ENCODE measurements at places on chromosomes 4 and X.

DNA sequence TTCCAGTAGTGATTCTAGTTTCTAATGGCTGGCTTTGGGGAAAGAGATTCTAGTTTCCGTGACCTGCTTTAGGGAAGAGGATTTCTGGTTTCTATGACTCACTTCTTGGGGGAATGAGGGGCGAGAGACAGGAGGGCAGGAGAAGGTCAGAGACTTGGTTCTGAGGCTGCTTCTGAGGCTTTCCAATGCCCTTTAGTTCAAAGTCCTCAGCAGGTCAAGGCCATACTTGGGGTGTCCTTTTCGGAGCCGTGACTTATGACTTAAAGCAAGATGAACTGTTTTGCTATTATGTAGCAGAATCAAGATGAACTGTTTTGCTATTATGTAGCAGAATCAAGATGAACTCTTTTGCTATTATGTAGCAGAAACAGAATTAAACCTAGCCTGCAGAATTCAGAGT is 52.2 kb upstream of the TLR3 start:
- DNase-seq = no peak

GRCh38 chr4:82360298-82361177 is 13.3 kb downstream of the HNRNPD start:
- DNase-seq = peak; percentile 49

DNA sequence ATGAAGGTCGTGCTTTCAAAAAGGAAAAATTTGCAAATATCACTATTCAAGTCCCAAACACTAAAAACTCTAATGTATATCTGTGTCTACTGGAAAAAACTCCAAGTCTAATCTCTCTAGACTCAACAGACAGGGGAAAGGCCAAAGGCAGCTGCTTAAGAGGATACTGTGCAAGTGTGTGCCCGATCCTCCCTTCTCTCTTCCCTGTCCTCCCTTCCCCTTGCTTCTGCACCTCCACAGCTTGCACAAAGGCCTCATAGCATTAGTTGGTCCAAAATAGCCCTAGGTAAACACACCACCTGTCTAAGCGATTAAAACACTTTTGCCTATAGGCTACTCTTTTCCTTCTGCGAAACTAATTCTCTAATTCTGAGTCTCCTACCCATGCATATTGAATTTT is 10.6 kb downstream of the C4orf54 start:
- DNase-seq = no peak

GRCh38 chrX:112786076-112786475 is 54.6 kb downstream of the AMOT start:
- no peak for DNase-seq

GRCh38 chr4:3816983-3817960 is 51.1 kb downstream of the ADRA2C start:
- no peak for DNase-seq

DNA sequence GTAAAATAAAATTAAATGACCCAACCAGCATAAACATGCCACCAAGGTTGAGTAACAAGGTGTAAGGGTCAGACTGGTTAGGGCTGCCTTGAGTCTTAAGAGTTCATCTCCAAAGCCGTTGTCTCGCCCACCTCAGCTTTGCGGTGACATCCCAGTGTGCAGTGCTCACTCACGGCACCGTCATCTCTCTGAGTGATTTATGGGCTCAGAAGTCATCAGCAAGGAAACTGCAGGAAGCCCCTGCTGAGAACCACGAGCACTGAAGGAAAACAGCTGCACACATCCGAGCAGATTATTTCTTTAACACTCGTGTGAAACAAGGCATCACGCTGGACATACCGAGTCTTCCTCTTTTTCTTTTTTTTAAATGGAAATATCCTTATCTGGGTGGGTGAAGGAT is 411.1 kb downstream of the TRIML1 start:
- DNase-seq = no peak

- no peak for DNase-seq
Measured at GRCh38 chr4:168839758-168840391, 170.2 kb downstream of the CBR4 start.

DNA sequence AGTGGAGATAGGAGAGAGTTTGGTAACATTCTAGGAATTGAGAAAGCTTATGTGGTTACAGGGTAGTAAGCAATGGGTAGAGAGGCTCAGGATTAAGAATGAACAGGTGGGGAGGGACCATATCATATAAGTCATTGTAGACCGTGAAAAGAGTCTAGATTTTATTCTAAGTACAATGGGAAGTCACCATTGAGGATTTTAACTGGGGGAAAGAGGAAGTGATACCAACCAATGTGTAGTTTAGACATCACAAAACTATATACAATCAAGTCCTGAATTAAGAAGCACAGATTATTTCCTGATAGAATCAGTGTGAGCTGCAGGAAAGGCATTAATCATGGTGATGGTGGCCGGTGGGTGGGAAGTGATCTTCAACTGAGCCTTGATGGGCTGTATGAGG is 178.3 kb upstream of the ZIC3 start:
- no peak for DNase-seq

DNA sequence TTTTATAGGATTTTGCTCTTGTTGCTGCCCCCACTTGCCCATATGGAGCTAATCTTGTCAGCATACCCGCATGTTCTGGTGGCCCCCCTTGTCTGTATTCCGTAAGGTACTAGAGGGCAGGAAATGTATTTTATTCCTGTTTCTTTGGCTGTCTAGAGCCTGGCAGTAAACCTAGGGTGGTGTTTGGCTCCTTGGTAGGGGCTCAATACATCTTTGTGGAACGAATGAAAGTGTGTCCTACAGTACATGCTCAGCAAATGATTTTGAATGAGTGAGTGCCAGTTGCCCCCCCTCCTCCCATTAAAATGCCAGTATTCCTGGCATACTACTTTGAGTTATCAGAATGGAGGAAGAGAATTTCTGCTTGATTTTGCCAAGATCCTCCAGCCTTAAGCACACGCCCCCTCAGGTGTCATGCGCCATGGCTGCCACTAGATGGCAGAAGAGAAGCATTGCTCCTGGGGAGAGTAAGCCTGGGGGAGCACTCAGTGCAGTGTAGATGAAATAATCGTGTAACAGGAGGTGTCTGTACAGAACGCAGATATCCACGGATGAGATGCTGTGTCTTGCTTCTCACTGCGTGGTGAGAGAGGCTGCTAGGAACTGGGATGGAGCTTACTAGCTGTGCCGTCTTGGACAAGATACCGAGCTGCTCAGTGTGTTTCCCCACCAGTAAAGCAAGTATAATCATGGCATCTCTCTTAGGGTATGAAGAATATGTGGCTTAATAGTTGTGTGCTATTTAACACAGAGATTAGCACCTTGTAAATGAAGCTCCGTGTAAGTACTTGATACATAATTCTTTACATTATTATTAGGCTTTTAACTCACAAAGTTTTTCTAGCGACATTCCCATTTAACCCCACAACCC is 17.2 kb upstream of the RNF212 start:
- peak; percentile 79 for DNase-seq

GRCh38 chrX:38985375-38985774 is 184.1 kb downstream of the MID1IP1 start:
- peak; percentile 18 for DNase-seq

GRCh38 chrX:51215266-51215665 is 117.4 kb upstream of the NUDT10 start:
- no peak for DNase-seq

- DNase-seq = no peak
Measured at GRCh38 chrX:109880629-109881028, 122.3 kb upstream of the TMEM164 start.

DNA sequence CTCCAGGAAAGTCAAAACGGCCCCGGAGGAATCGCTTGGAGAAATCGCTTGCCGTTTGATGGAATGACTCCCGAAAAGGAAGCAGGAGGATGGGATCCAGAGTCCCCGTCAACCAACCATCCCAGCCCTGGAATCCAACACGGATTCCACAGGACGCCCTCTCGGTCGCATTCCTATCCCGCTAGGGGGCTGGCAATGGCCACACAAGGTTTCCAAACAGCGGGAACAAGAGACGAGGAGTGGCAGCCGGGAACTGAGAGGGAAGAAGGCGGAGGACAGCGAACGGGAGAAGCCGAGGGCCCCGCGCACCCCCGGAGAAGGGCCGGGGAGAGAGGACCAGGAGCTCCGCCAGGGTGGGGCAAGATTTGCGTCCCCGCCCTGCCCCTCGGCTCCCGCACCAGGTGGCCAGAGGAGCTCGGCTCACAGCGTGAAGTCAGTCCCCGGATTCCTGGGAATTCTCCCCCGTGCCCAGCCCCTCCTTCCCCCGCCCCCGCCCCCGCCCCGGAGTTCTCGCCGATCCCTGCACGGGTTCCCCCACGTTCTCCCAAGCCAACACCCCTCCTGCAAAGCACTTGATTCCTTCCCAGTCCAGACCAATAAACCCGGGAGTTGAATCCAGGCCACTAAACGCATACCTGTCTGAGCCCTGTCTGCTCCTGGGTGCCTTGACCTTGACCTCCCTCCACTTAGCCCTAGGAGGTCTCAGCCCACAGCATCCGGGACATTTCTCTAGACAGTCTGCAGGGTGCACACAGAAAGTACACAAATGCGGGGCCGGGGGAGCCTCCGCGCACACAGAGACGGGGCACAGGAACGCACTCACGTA is 1.4 kb downstream of the PDZD4 start:
- no peak for DNase-seq

DNA sequence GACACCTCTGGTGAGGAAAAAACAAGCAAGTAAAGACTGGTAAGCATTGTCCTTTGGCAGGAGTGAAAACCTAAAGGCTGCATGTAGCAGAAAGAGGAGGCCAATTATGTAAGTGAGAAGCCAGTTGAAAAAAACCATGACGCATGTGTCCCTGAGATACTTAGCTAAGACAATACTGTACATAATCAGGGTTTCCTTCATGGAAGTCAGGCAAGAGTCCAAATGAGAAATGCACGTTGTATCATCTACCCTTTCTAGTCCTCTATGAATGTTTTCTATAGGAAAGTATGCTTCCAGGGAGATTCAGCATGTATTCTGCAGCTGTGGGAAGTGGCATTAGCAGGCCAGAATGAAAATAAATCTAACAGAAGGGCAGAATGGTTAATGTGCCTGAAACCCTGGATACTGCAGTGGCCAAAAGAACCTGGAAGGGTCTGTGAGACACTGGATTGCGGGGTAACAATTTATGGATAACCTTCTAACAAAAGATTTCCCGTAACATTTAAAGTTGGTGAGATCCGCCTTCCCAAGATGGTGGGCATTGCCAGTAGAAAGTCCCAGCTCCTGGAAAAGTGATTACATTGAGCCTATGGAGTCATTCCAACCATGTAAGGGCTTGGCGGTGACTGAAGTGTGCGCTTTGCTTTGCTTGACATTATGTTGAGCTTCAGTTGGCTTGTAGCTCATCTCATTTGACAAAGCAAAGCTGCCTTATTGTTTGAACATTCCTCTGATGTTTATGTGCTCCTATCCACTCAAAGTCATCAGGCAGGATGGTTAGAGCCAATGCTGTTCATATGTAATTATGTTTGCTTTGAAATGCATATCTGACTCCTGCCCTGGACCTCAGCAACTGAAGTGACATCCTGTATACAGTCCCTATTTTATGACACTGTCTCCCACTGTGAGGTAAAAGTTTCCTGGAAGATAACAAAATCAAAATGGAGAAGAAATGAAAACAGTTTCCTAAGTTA is 200.4 kb downstream of the ARHGAP24 start:
- DNase-seq = no peak

GRCh38 chrX:155767051-155767875 is 113.9 kb upstream of the VAMP7 start:
- DNase-seq = peak; percentile 88

- DNase-seq = no peak
Measured at GRCh38 chr4:70303090-70303489, 31.7 kb upstream of the CABS1 start.

GRCh38 chr4:140710908-140711622 is 45.1 kb downstream of the TBC1D9 start:
- DNase-seq = no peak

- DNase-seq = no peak
Measured at GRCh38 chrX:46506076-46506475, 39.1 kb downstream of the ZNF674 start.

GRCh38 chrX:24774650-24775049 is 80.9 kb downstream of the POLA1 start:
- DNase-seq = peak; percentile 11

DNA sequence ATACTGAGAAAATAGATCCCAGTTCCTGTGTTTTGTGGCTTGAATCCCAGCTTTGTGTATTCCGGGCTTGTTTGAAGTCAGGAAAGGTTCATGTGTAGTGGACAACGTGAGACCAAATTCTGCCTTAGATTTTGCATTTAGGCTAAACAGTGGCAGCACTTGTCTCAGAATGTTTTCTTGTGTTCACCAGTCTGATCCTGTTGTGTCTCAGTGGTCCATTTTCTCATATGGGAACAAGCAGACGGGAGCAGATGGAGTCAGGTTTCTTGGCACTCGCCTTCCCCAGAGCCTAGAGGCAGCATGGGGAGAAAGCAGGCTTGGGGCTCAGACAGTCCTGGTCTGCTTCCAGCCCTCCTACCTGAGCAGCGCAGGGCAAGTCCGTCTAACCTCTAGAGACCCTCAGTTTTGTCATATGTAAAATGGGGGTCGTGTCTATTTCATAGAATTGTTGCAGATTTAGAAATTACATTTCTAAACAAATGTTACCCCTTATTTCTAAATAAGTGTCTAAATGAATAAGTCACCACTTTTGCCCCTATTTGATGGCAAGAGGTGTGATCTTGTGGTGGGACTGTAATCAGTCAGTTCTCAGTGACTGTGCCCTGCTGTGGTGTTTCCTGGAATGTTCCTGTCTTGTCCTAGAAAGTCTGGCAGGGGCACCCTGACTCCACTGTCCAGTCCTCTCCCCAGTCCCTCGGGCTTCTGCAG is 28.3 kb upstream of the MSANTD1 start:
- no peak for DNase-seq

DNA sequence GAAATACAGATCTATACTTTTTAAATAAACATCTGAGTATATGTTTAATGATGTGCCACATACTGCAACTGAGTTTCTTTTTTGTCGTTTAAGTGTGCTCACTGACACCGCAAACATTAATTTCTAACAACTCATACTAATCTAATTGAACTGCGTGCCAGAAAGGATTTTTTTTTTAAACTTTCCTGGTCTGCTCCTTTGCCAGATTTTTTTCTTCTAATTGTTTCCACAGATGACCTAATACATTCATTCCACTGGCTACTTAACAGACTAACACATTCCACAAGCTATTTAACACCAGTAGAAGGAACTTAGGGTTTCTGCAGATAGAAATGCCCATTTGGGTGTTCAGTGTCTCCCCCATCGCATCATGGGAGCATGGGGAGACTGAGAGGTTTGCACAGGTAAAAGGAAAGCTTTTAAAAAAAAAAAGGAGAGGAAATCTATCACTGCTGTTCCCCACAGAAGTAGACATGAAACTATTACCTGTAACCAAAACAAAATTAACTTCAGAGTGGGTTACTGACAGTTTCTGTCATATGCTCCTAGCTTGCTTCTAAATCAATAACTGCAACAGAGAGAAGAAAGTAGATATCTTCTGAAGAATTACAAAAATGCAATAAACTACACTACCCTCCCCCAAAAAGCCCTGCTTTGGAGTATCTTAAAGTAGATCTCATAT is 31.6 kb downstream of the SH3KBP1 start:
- no peak for DNase-seq

GRCh38 chr4:23660865-23661264 is 229.0 kb downstream of the PPARGC1A start:
- DNase-seq = no peak

- peak; percentile 89 for DNase-seq
Measured at GRCh38 chrX:131729295-131729694, 185.4 kb downstream of the OR13H1 start.

Data from MCF 10A (cell line).